ENCODE measurements at places on chromosomes 2 and 18. TPM values are rescaled to one million over a fixed set of nuclear protein-coding genes. Genes with fewer than 3 reads are reported as not detected.

DNA sequence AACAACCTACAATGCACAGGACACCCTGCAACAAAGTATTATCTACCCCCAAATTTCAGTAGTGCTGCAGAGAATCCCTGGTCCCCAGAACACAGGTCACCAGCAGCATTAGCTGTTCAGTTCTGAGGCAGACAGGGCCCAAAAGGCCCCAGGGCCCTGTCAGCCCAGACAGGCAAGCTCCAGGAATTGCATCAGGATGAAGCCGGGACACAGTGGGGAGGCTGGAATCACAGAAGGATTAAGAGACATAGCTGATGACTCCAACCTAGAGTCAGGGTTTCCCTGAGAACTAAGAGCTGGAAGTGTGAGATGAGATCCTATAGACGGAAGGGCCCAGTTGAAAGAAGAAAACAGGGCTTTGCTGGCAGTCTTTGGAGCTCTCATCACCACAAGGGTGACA lies 148.1 kb downstream of the GALNT14 start:
- no peak for DNase-seq

GRCh38 chr2:177553176-177553884 lies 160.8 kb downstream of the AGPS start:
- no peak for DNase-seq

- DNase-seq = no peak
Observed at GRCh38 chr18:74284980-74285355, 6.8 kb downstream of the CYB5A start.

DNA sequence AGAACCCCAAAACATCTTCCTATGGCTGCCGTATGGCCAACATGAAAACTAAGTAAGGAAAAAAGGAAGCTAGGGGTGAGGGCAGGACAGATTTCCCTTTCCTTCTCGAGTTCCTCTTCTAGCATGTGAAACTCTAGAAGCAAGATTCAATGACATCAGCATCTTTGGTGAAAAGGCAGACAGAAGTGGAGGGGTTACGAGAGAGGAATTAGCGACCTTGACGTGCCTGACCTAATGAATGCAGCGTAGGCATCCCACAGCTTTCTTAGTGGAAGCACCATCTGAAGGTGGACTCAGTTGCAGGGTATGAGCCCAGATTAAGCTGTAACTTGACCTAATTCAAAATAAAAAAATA lies 47.9 kb upstream of the PELI1 start:
- DNase-seq = no peak

DNA sequence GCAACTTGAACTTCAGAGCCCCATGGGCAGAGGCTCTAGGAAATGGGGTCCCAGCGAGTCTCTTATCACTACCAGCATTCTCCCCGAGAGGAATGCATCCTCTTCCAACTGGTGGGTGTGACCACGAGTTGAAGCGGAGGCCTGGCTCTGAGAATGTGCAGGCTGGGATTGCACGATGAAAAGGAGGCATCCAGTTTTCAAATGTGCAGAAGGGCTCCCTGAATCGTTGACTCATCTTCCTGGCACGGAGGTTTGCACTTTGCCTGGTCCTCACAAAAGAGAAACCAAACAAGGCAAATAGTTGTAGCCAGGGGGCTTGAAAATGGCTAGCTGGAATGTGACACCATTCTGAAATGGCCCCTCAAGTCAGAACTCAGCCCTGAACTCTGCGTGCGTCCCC lies 216.7 kb downstream of the GLI2 start:
- no peak for DNase-seq

OBSL1 gene
- polyA plus RNA-seq = 115 TPM

HOXD12 gene
- polyA plus RNA-seq = 0.86 TPM

PNKD gene
- polyA plus RNA-seq = 46.5 TPM

All from left renal pelvis (tissue), 4 donors.